DMS79 (cell line): ENCODE measurements at places on chromosomes 5 and 9.

GRCh38 chr5:124103671-124104070 is 591.7 kb downstream of the CSNK1G3 start:
- no peak for DNase-seq

DNA sequence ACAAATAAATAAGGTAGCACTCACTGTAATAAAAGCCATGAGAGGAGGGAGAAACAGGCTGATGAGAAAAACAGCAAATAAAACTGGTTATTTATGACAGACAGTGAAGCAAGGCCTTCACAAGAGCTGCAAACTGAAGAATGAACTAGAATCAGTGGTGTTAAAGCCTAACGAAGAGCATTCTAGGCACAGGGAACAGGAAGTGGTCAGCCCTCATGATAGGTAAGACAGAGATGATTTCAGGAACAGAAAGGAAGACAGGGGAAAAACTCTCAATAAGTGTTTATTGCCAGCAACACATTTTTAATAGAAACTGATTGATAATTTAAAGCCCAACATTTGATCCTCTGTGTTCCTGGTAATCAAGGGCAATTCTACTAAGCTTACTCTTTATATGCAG is 124.5 kb downstream of the EDIL3 start:
- DNase-seq, result no peak

DNA sequence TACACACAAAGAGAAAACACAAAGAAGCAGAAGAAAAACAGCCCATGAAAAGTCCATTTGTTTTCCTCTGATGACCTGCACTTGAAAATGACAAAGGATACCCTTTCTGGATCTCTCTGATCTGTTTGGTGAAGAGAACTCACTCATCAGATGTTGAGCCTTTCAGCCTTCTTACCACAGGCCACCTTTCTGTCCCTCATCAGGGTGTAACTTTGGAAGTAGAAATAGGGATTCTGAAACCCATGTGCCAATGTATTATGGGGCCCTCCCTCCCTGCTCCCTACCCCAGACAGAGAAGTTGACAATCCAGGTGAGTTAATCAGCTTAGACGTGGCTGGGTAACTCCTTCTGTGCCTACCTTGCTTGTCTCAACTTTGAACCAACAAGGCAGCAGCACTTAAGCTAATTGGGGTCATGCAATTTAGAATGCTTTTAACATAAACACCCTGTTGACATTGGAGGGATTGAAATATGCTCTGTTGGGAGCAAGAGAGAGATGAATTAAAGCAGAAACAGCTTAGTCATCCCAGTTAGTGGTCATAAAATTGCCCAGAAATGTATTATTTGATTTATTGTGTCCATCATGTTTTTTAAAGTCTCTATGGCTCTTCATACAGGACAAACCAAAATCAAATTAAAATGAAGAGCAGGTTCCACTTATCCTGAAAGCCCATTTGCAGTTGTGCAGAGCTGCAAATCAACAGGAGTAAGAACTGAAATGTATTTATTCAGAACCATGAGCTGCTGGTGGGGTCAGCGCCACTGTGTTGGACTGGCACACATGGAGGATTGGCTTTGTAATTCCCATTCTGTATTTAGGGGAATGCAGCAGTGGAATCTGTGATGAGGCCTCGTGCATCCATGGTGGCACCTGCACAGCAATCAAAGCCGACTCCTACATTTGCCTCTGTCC is 132.0 kb downstream of the LIFR start:
- DNase-seq, result no peak

DNA sequence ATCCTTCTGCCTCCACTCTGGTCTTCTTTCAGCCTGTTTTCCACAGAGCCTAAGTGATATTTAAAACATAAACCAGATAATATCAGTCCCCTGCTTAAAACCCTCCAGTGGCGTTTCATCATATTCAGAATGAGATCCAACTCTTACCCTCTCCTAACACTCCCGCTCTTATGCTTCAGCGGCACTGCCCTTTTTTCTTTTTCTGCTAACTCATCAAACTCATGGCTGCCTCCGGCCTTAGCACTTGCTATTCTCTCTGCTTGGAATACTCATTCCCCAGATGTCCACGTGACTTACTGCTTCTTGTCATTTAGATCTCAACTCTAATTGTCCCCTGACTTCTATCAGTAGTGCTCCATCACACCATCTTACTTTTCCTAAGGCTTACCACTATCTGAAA is 73.6 kb downstream of the PIP5K1B start:
- no peak for DNase-seq

DNA sequence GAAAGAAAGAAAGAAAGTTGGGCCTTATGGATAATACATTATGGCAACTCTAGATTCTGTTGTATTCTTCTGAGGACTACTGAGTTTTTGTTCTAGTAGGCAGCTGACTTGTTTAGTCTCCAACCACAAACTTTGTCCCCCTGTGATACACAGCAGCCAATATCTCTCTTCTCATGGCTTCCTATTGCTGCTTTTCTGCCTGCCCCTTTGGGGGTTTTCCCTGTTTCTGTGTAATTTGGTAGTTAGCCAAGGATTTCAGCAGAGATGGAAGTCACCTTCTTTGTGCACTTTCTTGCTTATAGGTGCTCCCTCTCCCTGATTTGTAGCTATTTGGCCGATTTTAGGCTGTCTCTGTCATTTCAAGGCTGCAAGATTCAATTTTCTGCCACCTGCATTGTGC is 109.6 kb downstream of the FGF1 start:
- DNase-seq, result no peak

GRCh38 chr5:163552536-163552935 is 47.1 kb downstream of the MAT2B start:
- no peak for DNase-seq

DNA sequence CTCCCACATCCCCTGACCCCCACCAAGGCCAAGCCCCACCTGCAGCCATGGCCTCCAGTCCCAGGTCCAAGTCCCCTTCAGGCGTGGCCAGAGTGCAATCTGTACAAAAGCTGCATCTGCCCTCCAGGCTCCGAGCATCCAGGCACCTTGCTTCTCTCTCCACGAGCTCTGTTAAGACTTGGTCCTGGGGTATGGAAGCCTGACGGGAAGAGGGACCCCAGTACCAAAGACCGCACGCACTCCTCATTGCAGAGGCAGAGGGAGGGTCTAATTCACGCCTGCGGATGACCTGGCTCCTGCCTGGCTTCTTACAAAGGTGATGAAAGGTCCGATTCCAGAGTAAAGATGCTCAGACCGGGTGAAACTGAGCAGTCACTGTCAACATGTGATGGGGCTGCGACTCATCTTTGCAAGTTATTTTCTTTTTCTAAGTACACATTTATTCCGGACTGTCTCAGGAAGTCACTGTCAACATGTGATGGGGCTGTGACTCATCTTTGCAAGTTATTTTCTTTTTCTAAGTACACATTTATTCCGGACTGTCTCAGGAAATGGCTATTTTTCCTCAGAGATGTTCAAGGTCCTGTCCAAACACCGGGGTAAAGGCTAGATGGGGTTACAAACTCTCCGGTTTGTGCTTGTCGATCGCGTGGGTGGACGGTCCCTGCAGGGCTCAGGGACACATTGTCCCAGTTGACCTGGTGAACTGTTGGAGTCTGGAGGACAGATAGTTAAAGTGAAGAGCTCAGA is 252.0 kb upstream of the IRX4 start:
- no peak for DNase-seq

DNA sequence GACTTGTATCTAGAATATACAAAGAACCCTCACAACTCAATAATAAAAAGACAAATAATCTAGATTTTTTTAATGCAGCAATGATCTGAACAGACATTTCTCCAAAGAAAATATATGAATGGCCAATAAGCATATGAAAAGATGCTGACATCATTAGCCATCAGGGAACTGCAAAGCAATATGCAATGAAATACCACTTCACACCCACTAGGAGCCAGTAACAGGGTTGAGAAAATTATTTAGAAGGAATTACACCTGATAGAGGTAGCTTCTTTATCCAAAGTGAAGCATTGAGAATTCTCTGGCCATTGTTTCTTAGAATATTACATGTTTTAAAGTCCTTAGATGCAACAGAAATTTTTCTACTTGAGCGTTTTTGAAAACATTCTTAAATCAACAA is 316.9 kb downstream of the KCNN2 start:
- no peak for DNase-seq

GRCh38 chr5:54868511-54869483 is 116.6 kb downstream of the ESM1 start:
- no peak for DNase-seq

DNA sequence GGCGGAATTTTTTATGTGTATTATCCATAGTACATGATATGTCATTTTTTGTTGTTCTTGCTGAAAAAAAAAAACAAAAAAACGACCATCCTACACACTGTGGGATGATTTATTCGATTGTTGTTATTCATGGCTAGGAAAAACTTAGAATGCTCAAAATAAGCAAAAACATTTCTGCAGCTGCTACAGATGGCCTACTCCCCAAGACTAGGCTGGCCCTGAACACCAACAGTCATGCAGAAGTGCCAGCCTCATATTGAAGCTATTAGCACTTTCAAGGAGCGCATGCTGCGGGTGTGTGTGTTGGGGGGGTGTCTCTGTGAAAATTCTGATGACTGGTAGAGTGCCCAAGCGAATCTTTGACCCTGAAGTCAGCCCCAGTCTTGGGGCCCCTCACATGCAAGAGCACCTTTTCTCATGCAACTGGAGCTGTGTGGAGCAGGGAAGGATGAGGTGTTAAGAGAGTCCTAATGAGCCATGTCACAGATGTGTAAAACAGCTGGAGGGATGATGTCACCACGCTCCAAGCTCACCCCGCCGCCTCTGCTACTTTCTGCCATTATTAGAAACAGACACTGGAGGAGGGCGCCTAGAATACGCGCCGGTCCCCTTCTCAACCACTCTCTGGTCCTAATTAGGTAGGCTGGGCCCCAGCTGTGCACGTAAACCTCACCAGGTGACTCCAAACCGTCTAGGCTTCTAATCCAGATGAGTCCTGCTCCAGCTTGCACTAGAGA is 61.0 kb upstream of the SMIM23 start:
- no peak for DNase-seq

- DNase-seq, result peak; percentile 87
Measured at GRCh38 chr9:124256517-124257069, 1.2 kb upstream of the NEK6 start.

DNA sequence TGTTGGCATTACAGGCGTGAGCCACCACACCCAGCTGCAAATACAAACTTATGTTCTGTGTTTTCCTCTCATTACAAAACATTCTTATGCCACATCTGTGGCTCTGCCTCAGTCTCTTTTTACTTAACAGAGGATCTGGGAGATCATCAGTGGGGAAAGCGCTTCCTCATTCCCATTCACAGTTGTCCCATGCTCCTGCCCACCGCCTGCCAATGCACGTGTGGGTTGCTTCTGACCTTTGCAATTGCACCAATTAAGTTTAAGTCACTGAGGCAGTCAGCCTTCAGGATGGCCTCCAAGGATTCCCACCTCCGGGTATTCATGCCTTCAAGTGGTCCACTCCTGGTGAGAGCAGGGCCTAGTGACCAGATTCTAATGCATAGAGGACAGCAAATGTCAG is 34.9 kb upstream of the EEIG1 start:
- no peak for DNase-seq

DNA sequence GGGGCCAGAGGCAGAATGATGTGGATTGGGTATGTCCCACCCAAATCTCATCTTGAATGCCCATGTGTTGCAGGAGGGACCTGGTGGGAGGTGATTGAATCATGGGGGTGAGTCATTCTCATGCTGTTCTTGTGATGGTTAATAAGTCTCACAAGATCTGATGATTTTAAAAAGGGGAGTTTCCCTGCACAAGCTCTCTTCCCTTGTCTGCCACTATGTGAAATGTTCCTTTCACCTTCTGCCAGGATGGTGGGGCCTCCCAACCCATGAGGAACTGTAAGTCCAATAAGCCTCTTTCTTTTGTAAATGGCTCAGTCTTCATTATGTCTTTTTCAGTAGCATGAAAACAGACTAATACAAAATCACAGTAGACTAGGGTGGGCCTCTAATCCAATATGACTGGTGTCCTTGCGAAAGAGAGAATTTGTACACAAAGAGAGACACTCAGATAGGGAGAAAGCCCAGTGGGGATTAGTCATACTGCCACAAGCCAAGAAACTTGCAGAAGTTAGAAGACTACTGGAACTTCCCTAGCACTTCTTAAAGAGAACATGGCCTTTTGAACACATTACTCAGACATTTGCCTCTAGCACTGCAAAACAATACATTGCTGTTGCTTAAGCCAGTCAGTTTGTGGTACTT is 68.4 kb downstream of the ANXA1 start:
- DNase-seq, result no peak

DNA sequence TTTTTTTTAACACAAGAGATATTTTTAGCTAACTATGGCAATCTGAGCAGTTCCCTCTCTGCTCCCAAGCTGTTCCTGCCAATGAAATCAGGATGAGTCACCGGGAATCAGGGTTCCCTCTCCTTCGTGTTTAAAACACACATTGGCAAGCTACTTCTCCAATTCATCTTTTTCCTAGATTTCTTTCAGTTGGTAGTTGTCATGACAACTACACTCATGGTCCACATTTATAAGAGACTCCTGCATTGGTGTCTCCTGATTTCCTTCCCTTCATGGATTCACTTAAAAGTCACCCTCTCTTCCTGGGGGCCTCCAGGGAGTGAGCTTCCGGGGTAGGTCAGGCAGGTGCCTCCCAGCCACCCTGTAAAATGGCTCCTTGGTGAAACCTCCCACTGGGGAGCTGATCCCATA is 72.3 kb upstream of the NIPAL4 start:
- DNase-seq, result no peak

- DNase-seq, result peak; percentile 3
Measured at GRCh38 chr5:172005708-172006320, 624 bp downstream of the FBXW11 start.

- DNase-seq, result no peak
Measured at GRCh38 chr9:131610231-131610761, 65.0 kb downstream of the PRRT1B start.

- no peak for DNase-seq
Measured at GRCh38 chr5:128528637-128529255, 9.3 kb downstream of the FBN2 start.

- no peak for DNase-seq
Measured at GRCh38 chr5:33067291-33067690, 356.2 kb downstream of the NPR3 start.

DNA sequence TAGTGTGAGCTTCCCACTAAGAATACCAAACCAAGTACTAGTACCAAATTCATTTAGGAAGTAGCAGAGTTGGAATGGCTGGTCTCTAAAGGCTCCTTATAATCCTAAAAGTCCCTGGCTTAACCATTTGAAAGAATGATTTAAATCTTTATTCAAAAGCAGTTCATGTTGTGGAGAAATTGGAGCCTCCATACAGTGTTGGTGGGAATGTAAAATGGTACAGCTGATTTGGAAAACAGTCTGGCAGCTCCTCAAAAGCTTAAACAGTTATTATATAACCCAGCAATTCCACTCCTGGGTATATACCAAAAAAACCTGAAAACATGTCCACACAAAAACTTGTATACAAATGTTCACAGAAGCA is 2.9 kb downstream of the PLIN2 start:
- DNase-seq, result no peak

- DNase-seq, result no peak
Measured at GRCh38 chr9:26078706-26079105, 400.5 kb upstream of the TUSC1 start.

GRCh38 chr9:125608489-125609224 is 98.4 kb downstream of the MAPKAP1 start:
- no peak for DNase-seq

GRCh38 chr9:93569621-93570174 is 6.7 kb upstream of the PHF2 start:
- no peak for DNase-seq

- DNase-seq, result no peak
Measured at GRCh38 chr9:127541865-127542264, 70.2 kb upstream of the STXBP1 start.
